Stimulated activated CD8-positive, alpha-beta memory T cell treated with anti-CD3 and anti-CD28 coated beads, Interleukin-4, amount 100 ng/mL, for 4 hours (primary cell): ENCODE measurements at places on chromosomes 5 and 9.

DNA sequence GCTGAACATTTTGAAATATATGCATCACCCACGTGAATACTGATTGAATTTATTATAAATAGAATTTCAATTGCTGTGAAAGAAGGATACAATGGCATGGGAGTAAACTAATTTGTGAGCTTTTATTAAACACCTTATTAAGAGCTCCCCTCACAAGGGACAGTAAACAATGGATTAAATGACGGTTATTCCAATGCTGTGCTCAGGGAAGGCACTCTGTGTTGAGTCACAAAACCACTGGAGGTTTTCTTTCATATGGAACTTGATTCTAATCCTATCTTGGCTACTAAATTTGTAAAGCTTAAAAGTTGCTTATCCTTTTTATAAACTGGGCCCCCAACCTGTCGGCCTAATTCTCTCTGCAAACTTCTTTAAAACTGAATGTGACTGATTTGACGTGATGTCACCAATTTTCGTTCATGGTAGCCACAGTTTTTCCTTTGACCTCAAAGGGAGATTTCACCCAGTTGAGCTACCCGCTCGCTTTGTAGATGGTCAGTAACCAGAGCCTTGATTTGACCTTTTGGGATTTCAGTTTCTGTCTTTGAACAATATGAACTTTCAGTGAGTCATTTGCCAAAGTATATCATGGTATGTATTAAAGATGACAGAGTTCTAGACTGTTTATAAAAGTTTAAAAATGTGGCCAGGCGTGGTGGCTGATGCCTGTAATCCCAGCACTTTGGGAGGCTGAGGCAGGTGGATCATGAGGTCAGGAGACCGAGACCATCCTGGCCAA is 61.3 kb upstream of the PIK3R1 start:
- DNase-seq: no peak

GRCh38 chr9:86741311-86742208 is 205.7 kb downstream of the GAS1 start:
- DNase-seq: no peak

DNA sequence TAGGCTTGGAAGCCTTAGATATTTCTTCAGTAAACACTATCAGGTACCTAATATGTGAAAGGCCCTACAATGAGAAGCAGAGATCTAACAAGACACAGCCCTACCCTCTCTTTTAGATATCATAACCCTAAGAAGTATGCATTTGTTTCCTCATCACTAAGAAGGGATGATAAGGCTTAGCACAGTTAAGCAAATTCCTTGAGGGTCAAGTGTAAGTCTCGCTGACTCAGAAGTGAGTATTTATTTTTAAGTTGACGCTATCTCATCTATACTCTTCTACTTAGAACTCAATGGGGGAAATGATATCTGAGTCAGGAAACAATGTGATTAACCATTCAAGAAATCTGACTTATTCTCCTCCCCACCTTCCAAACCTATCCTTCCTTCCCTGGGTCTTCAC is 149.7 kb downstream of the ESM1 start:
- DNase-seq: no peak

DNA sequence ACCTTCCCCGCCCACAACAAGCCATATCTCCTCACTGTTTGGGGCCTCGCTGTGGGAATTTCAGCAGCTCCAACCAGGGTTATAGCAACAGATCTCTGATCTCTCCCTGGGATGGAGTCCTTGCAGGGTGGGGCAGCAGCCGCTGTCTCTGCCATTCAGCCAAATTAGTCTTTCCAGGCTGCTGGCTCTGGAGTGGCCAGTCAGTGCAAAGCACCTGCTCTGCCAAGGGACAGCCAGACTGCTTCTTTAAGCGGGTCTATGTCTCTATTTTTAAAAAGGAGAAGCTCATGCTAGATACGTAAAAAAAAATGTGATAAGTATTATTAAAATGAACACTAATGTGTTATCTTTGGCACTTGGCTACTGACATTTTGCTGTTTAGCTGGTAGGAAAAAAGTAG is 380.2 kb downstream of the CDH10 start:
- DNase-seq: no peak

- no peak for DNase-seq
Measured at GRCh38 chr5:76269259-76269931, 133.7 kb upstream of the IQGAP2 start.

- DNase-seq: no peak
Measured at GRCh38 chr5:170552621-170553115, 48.8 kb downstream of the KCNIP1 start.

DNA sequence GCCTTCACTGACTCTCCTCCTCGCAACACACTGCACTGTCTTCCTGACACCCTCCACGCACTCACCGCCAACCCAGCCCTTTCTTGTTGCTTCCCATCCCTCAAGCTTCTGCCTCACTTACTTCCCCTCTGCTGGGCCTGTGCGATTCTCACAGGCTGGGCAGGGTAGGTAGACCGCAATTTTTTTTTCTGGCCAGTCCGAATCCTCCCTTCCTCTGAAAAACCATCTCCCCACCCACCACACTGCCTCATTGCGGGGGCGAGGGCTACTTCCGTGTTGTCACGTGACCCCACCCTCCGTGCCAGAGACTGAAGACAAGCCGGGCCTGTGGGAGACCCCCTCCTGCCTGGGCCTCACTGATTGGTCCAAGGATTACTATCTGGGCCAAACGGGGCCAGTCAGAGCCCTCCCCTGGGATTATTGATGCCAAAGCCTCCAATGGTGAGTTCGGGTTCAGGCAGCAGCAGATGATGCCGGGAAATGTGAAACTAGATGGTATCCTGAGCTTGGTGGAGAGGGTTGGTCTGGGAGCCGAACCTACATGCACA is 73.1 kb downstream of the STK10 start:
- DNase-seq: peak; percentile 48

DNA sequence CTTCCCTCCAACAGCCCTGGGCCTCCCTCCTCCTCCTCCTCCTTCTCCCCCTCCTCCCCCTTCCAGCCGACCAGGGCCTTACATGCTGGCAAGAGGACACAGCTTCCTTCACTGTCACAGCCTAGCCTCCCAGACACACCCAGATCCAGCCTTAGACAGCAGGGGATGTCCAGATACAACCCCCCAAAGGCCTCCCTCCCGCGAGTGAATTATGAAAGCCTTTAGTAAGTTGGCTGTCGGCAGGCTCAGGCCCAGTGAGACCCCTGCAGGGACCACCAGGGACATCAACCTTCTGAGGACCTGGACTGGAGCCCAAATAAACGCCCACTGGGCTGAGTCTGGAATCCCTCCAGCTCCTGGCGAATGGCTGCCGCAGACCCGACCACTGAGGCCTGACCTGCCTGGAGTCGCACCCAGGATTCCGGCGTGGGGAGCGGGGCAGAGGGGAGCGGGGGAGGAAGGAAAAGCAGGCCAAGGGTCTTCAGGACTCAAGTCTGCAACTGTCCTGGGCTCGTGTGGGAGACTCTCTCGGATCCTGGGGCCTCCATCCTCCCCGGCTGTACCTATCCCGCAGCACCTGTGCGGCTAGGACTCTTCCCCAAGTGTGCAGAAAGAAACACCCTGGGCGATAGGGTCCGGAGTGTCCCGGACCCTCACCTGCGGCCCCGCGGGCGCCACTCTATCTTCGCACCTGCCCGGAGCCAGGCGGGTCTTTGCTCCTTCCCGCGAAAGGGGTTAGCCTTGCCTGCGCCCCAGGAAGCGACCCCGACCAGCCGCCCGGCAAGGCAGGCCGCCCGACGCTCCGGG is 705 bp downstream of the SEPTIN8 start:
- DNase-seq: no peak

DNA sequence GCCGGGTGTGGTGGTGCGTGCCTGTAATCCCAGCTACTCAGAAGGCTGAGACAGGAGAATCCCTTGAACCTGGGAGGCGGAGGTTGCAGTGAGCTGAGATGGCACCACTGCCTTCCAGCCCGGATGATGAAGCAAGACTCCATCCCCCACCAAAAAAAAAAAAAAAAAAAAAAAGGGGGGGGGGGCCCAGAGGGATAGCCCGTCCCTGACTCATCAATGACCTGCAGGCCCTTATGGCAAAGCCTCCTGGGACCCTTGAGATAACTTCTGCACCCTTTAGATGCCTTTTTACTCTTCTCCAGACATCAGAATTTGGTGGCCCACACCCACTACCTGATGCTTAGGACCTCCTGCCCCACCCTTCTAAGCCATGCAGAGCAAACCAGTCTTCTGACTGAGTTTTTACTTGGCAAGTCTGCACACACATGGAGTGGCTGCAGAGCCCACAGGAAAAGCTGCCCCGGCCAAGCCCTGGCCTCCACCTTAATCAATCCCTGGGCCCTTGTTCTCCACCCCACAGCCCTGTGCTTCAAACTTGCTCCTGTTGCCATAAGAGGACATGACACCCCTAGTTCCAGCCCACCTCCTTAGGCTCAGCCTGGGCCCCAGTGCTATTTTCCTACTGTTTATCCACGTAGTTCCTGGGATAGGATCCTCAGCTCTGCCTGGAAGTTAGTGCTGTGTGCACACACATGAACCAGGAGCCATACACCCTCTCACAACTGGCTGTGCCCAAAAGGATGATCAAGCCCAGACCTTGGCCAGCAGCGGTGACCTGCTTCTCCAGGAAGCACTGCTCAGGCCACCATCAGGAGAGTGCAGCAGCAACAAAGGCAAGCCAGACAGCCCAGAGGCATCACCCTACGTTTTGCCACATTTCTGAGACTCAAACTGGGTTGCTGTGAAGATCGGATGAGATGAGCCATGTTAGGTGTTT is 5.1 kb downstream of the MGAT1 start:
- no peak for DNase-seq

DNA sequence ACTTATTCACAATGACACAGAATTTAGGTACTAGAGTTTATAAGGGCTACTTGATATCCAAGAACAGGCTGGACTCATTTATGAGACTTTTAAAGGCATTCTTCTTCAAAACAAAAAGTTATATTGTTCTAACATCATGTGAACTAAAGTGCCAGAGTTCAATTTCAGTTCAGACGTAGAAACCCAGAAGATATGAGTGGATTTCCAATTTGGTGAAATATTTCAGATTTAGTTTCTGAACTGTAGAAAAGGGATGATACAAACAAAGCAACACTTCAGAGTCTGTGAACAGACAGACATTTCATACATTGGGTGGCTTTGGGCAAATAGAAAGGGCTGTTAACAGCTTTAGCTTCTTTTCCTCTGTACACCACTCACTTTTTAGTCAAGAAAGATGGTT is 384.0 kb downstream of the NR2F1-AS1 start:
- DNase-seq: no peak

DNA sequence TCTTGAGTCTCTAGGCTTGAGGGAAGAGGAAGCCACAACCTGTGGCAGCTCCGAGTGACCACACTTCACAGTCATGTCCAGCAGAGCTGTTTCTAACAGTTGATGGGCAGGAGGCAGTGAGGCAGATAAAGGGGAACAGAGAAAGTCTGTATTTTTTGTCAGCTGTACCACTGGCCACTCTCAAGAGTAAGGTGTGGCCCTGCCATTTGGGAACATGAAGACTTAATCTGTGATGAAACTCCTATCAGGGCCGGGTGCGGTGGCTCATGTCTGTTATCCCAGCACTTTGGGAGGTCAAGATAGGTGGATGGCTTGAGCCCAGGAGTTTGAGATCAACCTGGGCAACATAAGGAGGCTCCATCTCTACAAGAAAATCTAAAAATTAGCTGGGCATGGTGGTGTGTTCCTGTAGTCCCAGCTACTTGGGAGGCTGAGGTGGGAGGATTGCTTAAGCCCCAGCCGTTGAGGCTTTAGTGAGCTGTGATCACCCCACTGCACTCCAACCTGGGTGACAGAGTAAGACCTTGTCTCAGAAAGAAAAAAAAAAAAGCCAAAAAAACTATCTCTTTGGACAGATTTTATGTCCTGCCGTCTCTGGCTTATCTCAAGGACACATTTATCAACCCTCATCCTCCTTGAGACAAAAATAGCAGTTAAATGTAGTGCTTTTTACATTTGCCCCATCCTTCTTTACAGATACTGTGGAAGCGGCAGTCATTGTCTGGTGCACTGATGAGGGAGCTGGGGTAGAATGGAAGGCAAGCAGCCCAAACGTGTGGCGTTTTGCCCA is 11.9 kb upstream of the COL15A1 start:
- no peak for DNase-seq

GRCh38 chr5:138645778-138646575 is 70.8 kb upstream of the HSPA9 start:
- no peak for DNase-seq

DNA sequence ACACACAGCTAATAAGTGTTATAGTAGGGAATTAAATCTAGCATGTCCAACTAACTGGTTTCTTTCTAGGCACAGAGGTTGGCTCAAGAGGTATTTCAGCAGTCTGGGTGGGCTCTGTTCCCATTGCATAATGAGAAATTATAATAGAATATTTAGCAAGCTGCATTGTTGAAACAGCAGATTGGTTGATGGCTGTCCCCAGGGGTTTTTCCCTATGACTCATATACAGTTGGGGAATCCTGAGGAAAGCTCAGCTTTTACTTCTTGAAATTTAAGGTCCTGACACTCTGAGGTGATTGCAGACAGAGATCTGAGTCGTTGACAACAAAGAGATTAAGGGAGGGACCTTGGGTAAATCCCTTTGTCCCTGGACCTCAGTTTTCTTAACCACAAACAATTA is 38.3 kb upstream of the TNFSF8 start:
- DNase-seq: no peak

DNA sequence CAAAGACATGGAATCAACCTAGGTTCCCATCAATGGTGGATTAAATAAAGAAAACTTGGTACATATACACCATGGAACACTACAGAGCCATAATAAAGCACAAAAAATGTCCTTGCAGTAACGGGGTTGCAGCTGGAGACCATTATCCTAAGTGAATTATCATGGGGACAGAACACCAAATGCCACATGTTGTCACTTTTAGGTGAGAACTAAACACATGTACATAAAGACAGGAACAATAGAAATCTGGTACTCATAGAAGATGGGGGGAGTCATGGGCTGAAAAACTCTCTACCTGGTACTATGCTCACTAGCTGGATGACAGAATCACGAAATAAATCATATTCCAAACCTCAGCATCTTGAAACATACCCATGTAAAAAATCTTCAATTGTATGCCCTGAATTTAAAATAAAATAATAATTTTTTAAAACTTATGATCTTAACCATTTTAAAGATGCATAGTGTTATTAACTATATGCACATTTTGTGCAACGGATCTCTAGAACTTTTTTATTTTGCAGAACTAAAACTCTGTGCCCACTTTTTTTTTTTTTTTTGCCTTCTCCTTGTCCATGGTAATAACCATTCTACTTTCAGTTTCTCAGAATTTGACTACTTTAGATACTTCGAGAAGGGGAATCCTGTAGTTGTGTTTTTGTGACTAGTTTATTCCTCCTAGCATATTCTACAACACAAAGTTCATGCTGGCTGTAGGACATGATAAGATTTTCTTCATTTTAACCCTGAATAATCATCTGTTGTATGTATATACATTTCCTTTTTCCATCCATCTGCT is 1081.6 kb upstream of the ACO1 start:
- no peak for DNase-seq
